ENCODE measurements at places on chromosomes 1 and 21.

DNA sequence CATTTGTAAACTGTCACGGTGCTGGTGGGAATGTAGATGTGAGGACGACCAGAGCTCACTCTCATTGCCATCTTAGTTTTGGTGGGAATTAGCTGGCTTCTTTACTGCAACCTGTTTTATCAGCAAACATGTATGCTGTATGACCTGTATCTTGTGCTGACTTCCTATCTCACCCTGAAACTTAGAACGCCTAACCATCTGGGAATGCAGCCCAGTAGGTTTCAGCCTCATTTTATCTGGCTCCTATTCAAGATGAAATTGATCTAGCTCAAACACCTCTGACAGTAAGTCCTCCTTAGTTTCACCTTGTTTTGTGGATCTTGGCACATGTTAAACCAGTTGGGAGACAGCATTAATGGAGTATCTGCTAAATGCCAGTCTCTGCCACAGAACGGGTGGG lies 174.6 kb downstream of the HLX start:
- DNase-seq: no peak

DNA sequence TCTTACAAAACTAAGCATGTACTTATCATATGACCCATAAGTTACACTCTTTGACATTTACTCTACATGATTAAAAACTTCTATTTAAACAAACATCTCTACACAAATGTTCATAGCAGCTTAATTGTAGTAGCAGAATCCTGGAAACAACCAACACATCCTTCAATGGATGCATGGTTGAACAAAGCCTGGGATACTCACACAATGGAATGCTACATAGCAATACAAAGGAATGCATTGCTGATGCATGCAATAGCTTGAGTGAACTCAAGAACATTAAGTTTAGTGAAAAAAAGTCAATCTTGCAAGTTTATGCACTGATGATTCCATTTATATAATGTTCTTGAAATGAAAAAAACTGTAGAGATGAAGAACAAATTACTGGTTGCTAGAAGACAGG lies 686.9 kb downstream of the LRRIQ3 start:
- no peak for DNase-seq

DNA sequence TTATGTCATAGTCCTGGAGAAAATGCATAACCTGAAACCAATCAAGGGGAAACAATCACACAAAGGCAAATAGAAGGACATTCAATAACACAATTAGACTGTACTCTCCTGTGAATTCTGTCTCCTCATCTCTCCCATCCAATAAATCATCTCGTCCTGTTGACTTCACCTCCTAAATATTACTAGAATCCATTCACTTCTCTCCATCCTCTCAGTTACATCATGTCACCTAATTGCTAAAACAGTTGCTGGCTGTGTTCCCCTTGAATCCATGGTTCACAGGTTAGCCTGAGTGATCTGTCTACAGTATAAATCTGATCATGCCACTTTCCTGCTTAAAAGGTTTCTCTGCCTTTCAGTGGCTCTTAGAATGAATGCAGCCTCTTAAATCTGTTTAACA lies 220.2 kb downstream of the TGFB2 start:
- no peak for DNase-seq

GRCh38 chr1:1228596-1229321 lies 3.0 kb downstream of the SDF4 start:
- DNase-seq: no peak

DNA sequence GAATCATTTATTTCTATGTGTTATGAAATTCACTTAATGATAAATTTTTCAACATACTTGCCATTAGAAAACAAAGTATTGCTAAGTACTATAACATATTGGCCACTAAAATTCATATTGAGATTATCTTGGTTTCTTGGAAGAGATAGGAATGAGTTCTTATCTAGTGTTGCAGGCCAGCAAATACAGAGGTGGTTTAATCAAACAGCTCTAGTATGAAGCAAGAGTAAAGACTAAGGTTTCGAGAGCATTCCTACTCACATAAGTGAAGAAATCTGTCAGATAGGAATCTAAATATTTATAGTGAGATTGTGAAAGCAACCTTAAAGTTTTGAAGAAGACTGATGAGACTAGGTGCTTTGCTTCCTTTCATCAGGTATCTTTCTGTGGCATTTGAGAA lies 37.9 kb upstream of the FOXE3 start:
- no peak for DNase-seq

DNA sequence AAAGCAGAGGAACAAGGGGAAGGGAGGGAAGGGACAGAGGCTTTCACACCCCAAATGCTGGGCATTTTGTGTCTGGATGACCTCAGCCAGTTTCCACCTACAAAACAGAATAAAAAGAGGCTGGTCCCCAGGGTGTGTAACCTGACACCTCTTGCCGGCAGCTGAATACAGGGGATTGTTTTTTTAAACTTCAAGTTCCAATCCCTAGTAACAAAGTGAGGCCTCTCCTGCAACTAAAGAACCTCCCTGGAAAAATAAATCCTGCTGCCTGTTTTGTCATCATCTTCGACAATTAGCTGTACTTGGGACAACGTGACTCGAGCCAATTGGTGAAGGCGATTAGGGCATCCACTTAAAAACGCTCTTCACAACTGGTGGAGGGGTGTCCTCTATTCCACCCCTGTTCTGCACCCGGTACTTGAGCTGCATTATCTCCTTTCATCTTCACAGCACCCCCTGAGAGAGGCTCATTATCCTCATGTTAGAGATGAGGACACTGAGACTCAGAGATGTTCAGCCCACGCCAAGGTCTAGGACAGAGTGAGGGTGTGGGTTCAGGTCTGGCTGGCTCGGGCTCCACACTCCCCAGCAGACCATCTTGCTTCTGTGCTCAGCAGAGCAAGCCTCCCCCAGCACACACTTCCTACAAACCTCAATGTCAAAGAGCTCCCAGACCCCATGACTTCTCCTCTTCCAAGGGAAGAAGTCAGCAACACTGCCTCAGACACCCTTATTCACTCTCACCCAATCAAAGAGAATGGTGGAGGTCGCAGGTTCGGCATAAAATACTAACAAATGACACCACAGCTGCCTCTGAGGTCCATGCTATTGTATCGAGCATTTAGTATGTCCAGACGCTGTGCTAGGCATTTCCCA lies 15.2 kb downstream of the ITPKB start:
- DNase-seq: no peak

GRCh38 chr1:25184001-25184762 lies 48.1 kb downstream of the SYF2 start:
- no peak for DNase-seq

GRCh38 chr1:231139659-231140654 lies 21.9 kb upstream of the TRIM67 start:
- no peak for DNase-seq

DNA sequence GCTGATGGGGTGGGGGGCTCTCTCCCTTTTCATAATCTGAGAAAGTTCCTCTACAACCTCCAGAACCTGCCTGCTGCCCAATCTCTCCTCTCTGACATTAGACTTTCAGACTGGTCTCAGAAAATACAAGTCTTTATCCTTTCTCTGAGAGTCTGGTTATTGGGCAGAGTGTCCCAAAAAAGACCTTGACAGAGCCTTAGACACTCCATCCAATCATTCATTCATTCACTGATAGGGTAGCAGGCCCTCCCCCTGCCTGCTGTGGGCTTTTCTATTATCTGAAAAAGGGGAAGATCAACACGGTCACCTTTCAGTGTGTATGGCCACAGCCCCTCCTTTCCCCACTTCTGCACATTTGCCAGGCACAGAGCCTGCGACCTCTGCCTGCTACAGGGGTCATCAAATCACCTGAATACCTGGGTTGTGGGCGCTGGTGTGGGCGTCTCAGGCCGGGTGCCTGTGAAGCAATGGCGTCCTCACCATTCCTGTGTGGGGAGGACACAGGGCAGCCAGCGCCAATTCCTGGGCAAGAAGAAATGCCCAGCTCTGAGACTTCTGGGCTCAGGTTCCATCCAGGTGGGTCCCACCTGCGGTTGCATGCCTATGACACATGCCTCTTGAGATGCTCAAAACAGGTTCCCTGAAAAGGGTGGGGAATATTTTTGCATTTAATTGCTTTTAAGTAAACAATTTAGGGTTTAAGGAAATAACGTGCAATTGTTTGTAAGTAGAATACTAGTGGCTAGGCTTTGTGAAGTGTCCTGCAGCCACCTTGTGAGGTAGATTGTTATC lies 52.8 kb downstream of the ELK4 start:
- no peak for DNase-seq

GRCh38 chr1:90347366-90347765 lies 352.5 kb downstream of the ZNF326 start:
- no peak for DNase-seq

GRCh38 chr1:182687361-182687760 lies 3.0 kb upstream of the RGS8 start:
- DNase-seq: no peak

GRCh38 chr1:168372307-168372706 lies 91.6 kb downstream of the TBX19 start:
- no peak for DNase-seq

- no peak for DNase-seq
Observed at GRCh38 chr1:174219606-174220370, 60.5 kb downstream of the RABGAP1L start.

- DNase-seq: peak; percentile 18
Observed at GRCh38 chr1:94514095-94514727, 27.3 kb downstream of the F3 start.

GRCh38 chr1:150985179-150985825 lies 3.2 kb downstream of the ANXA9 start:
- DNase-seq: no peak

DNA sequence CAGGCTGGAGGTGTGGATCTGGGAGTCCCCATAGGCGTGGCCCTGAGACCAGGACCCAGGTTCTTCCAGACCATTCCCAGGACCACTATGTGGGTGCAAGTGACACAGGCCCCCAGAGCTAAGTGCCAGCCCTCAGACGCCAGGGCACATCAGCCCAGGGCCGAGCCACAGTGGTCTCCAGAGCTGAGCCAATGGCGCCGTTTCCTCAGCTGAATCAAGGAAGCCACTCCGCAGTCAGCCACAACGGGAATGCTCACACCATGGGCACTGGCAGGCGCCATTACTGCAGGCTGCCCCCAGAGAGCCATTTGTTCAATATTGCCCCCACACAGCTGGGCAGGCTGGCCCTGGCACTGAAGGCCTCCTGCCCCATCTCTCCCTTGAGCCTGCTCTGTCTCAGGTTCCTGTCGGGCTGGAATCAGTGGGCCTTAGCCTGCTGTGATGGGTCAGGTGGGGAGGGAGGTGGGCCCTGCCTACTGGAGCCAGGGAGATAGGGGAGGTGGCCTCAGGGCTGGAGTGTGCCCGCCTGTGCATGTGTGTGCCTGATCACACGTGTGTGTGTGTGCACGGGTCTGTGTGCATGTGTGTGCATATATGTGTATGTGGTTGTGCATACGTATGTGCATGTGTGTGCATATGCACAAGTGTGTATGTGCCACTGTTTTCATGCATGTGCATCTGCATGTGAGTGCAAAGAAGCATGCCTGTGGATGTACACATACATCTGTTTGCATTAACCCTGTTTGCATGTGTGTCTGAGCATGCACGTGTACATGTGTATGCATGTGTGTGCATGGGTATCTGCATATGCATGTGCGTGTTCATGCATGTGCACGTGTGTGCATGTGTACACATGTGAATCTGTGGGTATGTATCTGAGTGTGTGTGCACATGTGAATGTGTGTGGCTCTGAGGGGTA lies 6.1 kb downstream of the GJC2 start:
- DNase-seq: no peak

DNA sequence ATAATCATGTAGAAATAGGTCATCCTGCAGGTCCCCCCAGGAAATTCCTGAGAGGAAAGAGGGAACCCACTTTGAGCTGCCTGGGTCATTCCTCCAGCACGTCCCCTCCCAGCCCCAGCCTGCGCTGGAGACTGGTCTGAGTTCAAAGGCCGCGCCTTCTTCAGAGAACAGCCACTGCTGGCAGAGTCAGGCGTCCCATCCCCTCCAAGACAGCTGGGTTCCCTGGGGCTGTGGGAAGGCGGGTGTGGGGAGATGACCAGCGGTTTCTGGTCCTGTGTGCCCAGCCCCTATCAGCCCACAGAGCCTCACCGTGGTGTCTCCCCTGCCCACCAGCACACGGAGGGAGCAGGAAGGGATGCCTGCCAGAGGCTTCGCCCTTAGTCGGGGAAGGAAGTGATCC lies 18.0 kb upstream of the TRAPPC10 start:
- no peak for DNase-seq

- DNase-seq: peak; percentile 66
Observed at GRCh38 chr21:34276711-34277425, 86.9 kb upstream of the KCNE2 start.

DNA sequence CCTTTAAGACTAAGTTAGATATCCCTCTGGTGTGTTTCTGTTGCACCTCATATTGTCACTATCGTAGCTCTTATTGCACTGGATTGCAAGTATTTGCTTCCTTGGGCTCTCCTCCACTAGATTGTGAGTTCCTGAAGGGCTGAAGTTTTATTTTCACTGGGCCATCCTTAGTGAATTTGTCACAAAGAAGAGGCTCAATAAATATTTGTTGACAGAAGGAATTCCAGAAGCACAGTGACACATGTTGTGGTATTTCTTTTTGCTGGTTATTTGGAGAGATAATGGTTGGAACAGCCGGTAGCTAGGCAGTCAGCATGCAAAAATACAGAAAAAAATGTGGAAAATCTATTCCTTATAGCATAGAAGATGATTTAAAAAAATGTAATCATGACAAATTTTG lies 129.9 kb upstream of the ZRANB2 start:
- no peak for DNase-seq

GRCh38 chr1:233395863-233396646 lies 68.5 kb downstream of the MAP3K21 start:
- peak; percentile 9 for DNase-seq

GRCh38 chr1:203028784-203029553 lies 2.7 kb downstream of the PPFIA4 start:
- no peak for DNase-seq

DNA sequence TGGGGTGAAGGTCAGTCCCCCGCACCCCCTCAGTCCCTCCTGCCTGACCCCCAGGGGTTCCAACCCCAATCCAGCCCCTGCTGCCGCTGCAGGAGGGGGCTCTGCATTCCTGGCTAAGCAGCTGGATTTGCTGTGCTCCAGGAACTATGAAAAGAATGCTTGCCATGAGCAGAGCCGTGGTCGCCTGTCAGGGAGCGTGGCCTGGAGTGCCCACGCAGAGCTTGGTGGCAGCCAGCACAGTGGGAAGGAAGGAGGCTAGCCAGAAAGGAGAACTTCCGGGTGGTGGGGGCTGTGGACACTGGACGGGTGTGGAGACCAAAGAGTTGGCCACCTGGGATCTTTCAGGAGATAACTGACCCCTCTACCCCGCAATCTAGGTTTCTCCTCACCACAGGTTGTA lies 5.6 kb downstream of the COL8A2 start:
- no peak for DNase-seq

DNA sequence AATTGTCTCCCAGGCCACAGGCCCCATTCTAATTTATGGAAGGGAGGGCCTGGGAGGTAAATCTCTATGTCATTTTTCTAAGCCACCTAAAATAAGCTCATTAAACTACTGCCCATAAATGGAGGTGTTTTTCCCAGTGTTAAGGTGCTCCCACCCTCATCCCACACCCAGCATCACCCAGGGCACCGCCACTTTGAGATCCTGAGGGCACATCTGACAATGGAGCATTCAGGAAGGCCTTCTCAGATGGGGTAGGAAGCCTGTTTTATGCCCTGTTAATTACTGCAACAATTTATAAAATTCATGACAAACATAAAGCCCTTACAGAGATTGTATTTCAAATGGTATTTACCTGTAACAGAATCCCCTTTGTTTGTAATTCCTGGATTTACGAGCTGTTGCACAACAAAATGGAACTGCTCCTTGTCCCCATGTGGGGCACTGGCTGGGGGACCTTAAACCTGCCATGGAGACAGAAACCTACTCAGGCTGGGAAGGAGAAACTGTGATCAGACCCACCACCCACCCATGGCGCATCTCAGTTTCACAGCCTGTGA lies 319.5 kb upstream of the USP24 start:
- no peak for DNase-seq
